ENCODE measurements at places on chromosomes 12 and 14. TPM values are rescaled to one million over a fixed set of nuclear protein-coding genes. Genes with fewer than 3 reads are reported as not detected.

Gene LRRC43
- 2.0 TPM for polyA plus RNA-seq

Gene NXPH4
- polyA plus RNA-seq, result 0.61 TPM

Gene SDR9C7
- polyA plus RNA-seq, result 1.2 TPM

Gene PAX9
- polyA plus RNA-seq, result 0.32 TPM

Gene CCDC38
- not detected for polyA plus RNA-seq

Gene MYF6
- not detected for polyA plus RNA-seq

Gene RILPL2
- 4.6 TPM for polyA plus RNA-seq

Gene KLRK1
- not detected for polyA plus RNA-seq

Gene CIDEB
- not detected for polyA plus RNA-seq

Gene IAPP
- polyA plus RNA-seq, result not detected

Gene REM2
- 2.7 TPM for polyA plus RNA-seq

Gene SLC17A8
- polyA plus RNA-seq, result not detected

Gene GPR65
- polyA plus RNA-seq, result not detected

Gene NTF3
- polyA plus RNA-seq, result 3.9 TPM

Gene ANO4
- polyA plus RNA-seq, result 1.00 TPM

All from cardiac muscle cell (in vitro differentiated cells and primary cell).